HFF-Myc (cell line): ENCODE measurements at places on chromosomes 3 and 15.

GRCh38 chr3:195116407-195117185, 154.4 kb downstream of the XXYLT1 start:
- DNase-seq = no peak

DNA sequence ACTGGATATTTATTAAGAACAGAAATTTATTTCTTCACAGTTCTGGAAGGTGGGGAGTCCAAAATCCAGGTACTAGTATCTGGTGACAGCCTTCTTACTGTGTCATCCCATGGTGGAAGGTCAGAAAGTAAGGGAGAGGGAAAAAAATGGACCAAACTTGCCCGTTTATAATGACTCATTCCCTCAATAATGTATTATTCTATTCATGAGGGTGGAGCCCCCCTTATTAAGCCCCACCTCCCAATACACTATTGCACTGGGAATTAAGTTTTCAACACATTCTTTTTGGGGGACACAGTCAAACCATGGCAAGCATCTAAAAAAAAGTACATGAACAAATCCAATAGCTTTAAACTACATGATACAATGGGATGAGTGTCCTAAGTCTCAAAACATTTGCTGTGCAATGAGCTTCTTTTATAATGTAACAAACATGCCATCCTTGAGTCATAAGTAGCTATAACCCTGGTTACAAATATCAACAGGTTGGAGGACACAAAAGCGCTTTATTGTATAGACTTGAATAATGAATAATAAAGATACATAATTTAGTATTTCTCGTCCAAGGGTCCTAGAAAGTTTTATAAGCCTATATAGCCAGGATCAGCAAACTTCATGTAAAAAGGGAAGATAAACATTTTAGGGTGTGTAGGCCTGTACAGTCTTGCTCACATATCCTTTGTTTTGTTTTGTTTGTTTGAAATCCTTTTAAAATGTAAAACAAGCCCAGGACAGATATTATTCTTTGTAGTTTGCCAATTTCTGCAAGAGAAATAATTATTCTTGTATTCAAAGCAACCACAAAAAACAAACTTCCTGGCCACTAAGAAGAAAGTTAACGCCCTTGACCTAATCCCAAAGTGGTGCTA, 160.6 kb upstream of the RAP2B start:
- DNase-seq = no peak

DNA sequence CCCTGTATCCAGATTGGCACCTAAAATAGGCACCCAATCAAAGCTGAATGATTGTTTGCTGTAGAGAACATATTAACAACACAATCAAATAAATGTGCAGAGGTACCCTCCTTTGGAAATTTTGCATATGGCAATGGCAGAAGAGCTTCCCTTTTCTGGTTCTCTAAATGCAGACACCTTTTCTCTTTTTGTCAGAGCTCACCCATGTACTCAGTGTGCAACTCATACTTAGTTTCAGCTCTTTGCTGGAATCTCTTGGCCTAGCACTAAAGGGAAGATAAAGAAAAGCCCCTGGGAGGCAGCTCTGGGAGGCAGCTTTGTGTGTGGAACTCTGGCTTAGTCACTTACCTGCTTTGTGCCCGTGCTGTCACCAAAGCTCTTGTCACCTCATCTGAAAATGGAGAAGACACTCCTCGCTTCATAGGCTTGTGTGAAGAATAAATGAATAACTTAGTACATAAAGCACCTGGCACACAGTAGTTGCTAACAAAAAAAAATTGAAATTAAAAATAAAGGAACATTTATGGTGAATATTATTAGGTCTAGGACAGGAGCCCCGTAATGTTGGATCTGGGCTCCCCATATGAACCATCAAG, 28.8 kb downstream of the ST6GAL1 start:
- no peak for DNase-seq

GRCh38 chr3:12984023-12984823, 89.0 kb downstream of the IQSEC1 start:
- DNase-seq = peak; percentile 42

DNA sequence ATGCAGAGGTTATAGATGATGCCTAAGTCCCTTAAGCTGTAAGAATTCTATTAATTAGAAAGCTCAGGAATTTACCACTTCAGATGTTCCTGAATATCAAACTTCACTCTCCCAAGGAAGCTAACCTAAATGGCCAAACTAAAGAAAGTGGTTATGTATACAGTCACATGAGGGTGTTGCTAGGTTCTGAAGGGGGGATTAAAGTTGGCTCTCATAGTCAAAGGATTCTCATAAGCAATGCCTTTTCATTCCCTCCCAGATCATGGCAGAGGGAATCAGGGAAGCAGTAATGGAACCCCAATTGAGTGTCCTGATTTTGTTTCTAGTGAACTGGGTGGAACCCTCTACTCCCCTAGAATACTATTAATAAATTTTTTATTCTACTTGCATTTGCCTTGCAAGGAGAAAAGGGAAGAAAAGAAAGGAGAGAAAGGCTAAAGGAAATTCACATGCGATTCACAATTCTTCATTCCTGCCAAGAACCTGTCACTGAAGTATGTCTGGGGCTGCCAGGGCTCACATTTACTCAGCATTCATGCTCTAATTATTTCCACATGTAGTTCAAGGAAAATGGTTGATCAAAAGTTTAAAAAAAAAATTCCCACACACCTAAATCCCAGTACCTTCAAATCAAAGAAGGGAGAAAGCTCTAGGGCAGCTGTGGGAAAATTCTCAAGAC, 25.1 kb downstream of the FSTL1 start:
- DNase-seq = peak; percentile 91

GRCh38 chr15:72237853-72238224, 6.8 kb upstream of the PKM start:
- DNase-seq = no peak

GRCh38 chr3:187628169-187628568, 42.0 kb downstream of the SST start:
- no peak for DNase-seq

DNA sequence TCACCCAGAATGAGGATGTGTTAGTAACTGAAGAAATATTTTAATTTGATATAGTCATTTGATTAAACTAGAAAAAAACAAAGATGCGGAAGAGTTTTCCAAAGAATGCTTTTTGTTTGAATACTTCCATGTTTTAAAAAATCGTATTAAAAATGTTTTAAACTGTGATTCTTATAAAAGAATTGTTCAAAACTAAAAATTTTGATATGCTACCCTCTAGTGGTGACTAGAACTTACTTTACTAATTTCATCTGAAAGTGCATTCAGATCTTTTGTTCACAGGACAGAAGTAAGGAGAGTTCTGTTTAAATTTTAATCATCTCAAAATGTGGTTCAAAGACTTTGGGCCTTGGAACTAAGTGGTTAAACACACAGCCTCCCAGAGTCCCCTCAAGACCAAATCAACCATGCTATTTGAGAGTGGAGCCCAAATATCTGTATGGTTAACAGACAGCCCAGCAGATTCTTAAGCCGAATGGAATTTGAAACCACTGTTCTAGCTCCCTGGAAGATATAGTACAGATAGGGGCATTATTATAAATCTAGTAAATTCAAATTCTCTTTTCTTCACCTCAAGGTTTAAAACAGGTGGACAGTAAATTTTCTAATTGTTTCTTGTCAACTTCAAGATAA, 45.2 kb upstream of the SYNPR start:
- DNase-seq = no peak

- no peak for DNase-seq
Observed at GRCh38 chr3:126913524-126913923, 69.4 kb upstream of the PLXNA1 start.

- DNase-seq = no peak
Observed at GRCh38 chr3:27570421-27571106, 86.4 kb upstream of the SLC4A7 start.

- no peak for DNase-seq
Observed at GRCh38 chr3:14516738-14517345, 23.3 kb downstream of the GRIP2 start.

DNA sequence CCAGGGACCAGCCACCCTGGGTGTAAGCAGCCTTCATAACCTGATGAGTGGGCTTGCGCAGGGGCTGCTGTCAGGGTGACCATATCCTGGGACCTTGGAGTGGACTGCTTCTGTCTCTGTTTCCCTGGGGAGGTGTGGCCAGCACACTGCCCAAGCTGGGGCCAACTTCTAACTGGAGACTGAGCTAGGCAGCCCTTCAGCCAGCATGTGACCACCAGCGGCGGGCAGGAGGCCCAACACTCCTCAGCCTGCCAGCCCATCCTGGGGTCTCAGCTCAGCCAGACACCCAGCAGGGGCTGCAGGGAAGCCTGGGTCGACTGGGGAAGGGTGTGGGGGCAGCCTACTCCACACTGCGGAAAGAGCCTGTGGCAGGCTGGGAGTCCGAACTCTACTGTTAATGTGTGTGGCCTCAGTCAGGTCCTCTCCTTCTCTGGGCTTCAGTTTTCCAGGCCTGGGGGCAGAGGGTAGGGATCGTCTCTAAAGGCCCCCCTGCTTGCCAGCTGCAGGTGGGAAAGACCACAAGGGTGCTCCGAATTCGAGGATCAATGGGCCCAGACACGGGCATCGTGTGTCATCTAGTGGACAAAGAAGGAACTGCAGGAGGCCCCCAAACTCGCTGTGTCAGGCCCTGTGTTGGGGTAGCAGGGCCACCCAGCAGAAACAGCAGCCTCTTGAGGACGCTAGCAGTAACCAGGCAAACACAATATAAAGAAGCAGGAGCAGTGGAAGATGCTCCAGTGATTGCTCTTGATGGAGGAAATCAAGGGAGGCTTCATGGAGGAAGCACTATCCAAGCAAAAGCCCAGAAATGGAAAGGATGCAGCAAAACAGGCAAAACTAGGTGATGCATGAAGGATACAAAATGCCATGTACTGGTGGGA, 2.0 kb upstream of the SEMA3G start:
- DNase-seq = no peak

DNA sequence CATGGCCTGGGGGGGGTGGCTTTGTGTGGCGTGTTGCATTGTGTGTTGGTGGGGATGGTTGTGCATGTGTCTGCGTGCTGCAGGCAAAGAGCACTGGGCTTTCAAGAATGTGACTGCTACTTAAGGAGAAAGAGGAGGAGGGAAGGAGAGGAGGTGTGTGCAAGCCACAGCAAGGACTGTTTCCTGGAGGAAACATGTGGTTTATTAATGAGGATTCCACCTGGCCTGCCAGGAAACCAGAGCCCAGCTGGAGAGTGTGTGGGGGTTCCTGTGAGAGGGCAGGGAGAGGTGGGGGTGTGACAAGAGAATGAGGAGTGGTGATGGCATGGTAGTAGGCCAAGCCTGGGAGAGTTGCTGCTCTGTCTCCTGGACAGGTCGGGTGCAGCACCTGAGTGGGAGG, 258.1 kb upstream of the ROPN1 start:
- no peak for DNase-seq

DNA sequence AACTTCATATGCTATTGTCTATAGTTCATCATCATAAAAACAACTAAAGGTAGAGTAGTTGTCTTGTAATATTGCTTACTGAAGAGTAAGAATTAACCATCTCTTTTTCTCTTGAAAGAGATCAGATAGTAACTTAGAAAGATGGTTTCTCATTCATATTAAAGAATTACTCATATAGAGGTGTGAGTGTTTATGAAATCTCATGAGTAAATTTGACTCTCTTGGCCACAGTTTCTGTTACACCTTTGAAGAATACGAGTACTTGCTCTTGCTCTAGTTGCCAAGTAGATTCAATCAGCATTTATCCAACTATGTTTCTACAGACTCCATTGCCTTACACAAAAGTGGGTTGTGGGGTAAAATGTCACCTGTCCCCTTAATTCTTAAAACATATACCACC, 247.4 kb upstream of the MANF start:
- no peak for DNase-seq

DNA sequence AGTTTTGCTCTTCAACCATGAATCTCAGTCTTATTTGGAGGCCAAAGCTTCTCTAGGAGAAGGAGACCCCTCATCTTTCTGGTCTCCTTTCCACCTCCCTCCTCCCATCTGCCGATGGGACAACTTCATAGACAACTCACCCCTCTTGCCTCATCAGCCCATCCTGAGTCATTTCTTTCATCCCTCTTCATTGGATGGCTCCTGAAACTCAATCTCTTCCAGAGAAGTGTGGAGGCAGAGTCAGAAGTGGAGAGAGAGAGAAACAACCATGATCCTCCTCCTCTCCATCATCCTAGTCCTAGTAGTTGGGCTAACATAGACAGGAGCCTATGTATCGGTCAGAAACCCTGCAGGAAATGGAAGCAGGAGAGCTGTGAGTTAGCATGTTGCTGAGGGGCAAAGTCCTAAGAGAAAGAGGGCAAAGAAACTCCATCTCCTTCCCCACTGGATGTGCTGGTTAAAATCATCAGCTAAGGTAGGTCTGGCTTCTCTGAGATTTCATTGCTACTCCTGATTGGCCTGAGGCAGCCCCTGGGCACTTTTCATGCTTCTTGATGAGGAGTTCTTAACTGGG, 21.3 kb upstream of the HCN4 start:
- DNase-seq = no peak

DNA sequence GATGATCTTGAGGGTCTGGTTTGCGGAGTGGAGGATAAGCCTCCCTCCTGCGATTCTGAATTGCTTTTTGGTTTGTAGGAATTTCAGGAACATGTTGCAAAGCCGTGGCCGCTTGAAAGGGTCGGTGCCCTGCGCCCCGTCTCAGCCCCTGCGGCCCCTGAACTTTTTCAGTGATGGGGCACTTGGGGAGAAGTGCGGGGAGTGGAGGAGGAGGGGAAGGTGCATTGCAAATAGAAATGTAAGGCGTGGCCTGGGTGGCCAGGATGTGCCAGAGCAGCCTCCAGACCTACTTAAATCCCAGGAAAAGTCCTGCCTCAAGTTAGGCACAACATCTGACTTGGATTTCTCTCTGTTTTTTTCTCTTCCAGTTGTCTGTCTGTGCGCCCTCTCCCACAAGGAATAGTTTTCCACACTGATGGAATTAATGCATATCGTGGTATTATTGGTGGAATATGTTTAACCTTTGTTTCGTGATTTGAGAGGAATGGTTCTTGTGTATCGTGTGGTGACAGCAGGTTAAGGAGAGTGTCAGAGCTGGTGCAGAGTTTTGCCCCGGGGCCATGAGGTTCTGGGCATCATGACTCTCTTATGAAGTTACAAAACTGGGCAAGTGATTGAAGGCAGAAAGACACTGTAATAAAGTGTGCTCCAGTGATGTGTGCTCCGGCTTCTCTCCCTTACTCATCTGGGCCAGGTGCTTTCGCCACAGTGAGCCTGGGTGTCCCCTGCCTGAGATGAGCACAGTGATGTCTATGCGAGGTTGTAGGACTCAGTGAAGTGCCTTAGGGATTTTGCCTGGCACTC, 153.8 kb downstream of the PGPEP1L start:
- DNase-seq = no peak

DNA sequence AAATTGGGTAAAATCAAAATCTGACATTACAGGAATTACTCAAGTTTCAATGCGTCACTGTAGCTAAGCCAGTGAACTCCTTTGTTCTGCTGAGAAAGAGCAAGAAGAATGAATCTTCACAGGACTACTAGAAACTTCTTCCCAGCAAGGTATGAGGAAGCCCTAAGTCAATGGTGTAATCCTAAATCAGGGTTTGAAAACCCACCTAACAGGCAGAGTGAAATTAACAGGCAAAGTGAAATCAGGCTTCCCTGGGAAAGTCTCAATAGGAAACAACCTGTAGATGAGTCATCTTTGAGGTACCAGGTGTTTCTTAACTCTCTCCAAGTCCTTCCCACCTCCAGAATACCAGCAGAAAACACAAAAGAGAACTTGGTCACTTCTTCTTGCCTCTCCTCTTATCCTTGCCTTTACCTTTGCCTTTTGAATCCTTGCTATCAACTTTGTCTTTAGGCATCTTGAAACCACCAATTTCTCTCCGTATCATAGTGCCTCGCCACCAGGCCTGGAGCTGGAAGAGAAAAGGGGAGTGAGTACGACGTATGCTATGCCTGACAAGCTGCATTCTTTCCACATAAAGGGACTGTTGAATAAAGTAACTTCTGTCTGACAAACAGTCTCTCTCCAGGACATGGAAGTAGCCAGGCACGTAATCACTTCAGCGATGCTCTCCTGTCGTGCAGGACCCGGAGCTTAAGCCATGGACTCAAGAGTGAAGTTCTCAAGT, 60.6 kb upstream of the RPL35A start:
- DNase-seq = no peak
